ENCODE measurements at places on chromosomes 11 and 22.
A peak's percentile ranks its signal among the peaks of the same experiment; 100 is the strongest.

- DNase-seq: no peak
These were observed 71.1 kb downstream of the ARFGAP2 start for GRCh38 chr11:47105541-47105940.

- DNase-seq: no peak
These were observed 20.5 kb downstream of the FDX1 start for GRCh38 chr11:110450246-110450645.

DNA sequence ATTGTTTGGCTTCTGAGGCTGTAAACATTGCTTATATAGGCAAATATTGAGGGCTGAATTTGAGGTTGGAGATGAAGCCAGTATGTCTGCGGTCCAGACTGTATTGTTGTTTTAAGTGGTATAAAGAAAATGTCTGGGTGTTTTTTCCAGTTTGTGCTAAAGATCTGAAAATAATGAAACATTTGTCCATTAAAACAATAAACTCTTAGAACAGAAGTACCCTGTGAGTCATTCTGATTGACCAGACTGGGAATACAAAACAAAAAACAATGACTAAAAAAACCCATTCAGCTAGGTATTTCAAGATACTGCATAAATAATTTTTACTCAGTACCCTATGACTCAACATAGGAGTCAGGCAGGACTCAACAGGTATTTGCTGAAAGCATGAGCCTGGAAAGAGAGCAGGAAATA, 20.4 kb downstream of the ALKBH8 start:
- DNase-seq: no peak

GRCh38 chr11:72224564-72225410, at the start of gene INPPL1:
Gene INPPL1, plus strand, starts transcription at chr11:72224767. Its CDS starts 218 bp downstream, at chr11:72224985.
- DNase-seq: no peak

- no peak for DNase-seq
These were observed 123.4 kb upstream of the SYT13 start for GRCh38 chr11:45409587-45409986.

- DNase-seq: no peak
These were observed 15.7 kb downstream of the SNU13 start for GRCh38 chr22:41672780-41673509.

GRCh38 chr11:125258291-125259032, 93.9 kb downstream of the PKNOX2 start:
- no peak for DNase-seq

DNA sequence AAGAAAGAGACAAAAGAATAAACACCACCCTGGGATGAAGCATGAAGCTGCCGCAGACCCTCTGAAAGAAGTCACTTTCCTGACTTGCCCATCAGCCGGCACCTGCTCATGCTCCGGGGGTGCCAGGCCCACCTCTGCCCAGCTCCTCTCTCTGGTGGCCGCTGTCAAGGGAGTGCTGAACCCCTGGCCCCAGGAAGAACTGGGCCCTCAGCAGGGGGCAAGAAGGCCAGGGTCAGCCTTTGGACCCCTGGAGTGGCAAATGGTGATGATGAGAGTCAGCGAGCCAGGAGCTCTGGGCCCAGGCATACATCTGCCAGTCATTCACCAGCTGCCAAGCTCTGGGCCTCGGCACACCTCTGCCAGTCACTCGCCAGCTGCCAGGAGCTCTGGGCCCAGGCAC, 17.4 kb downstream of the TTLL8 start:
- DNase-seq: no peak

- DNase-seq: no peak
These were observed 512 bp upstream of the GRIA4 start for GRCh38 chr11:105609341-105609781.

DNA sequence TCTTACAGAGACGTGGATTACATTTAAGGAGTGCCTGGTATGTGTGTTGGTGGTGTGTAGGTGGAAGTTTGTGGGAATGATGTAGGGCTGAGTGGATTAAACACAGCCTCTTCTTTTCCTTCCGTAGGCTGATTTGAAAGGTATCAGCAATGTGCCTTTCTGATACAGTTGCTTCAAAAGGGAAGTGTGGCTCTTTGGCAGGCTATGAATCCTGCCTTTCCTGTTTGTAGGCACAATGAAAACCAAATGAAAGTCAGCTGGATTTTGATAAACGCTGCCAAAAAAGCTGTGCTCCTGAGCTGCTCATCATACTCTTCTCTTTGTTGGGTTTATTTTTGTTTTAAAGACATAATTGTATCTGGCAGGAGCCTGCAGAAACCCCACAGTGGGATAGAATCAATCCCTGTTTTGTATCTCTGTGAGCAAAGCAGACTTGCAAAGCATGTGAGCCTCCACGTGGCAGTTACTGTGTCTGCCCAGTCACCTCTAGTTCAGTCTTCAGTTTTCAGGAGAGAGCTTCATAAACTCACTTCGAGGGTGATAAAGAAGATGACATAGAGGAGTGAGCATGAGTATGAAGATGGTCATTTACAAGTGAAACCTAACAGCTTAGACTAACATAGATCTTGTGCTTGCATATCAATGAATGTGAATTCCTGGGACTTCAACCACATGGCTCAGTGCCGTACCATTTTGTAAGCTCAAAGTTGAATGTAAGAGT, 655.7 kb upstream of the KIRREL3 start:
- no peak for DNase-seq

GRCh38 chr11:3609416-3610265, 32.2 kb downstream of the ART5 start:
- peak; percentile 8 for DNase-seq

GRCh38 chr11:46127150-46127638, 5.9 kb upstream of the PHF21A start:
- DNase-seq: no peak

DNA sequence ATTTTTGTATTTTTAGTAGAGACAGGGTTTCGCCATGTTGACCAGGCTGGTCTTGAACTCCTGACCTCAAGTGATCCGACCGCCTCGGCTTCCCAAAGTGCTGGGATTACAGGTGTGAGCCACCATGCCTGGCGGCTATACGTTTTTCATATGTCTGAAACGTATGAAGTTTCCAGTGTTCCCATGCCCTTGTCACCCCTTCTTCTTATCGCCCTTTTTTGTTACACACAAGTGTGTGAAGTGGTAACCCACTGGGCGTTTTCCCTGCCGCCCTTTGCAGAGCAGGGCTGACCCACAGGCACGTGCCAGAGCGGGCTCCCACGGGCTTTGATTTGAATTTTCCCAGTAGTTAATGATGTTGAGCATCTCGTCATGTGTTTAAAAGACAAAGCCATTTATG, 17.0 kb downstream of the PIM3 start:
- DNase-seq: no peak

DNA sequence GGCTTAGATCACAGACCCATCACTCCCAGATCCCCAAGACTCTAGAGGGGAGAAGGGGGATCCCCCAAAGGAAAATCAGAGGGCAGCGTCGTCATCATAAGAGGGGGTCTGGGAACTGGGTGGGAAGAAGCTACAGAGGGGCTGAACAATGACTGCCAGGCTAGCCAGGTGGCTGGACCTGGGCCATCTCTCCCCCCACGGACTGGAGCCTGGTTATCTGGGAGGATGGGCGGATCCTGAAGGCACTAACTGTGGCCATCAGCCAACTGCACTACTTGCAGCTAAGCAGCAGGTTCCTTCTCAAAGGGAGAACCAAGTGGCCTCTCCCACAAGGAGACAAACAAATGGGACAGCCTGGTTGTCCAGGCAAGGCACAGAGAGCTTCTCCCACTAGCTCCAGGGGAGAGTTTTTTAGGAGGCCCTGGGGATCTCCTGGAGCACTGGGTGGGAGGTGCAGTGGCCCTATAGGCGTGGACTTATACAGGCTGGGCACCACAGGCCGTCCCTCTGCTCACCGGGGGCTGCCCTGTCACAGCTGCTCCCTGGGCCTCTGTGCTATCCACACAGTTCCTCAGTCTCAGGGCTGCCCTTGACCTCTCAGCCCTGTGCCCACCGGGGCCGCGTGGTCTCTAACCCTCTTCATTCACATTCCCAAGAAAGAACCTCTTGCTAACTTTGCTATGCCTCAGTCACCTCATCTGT, 15.4 kb downstream of the P2RY6 start:
- no peak for DNase-seq

DNA sequence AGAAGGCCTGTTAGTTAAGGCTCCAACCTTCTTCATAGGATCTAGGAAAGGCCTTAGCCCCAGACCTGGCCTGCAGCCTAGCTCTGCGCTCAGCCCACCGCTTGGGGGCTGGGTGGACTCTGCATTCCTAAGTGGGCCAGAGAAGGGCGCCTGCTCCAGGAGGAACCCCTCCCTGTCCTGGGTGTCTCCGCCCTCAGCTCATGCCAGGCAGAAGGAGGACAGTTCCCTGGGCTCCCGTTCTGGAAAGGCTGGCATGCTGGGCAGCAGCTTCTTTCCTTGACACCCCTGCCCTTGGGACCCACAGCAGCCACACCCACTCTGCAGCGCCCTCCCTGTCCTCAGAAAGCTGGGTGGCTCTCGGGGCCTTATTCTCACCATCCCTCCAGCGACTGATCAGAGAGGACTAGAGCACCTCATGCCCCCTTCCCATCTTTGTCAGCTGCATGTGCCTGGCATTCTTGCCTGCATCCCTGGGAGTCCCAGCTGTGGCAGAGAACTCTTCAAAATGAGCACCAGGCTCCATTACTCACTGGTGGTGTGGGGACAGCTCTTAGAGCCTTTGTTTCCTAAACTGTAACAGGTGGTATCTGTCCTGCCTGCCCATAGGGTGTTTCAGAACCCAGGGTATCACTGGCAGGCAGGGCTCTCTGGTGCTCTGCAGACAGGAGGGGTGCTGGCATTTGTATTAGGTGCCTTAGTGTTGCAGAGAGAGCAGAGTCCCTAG, 20.3 kb upstream of the MYRF start:
- no peak for DNase-seq

DNA sequence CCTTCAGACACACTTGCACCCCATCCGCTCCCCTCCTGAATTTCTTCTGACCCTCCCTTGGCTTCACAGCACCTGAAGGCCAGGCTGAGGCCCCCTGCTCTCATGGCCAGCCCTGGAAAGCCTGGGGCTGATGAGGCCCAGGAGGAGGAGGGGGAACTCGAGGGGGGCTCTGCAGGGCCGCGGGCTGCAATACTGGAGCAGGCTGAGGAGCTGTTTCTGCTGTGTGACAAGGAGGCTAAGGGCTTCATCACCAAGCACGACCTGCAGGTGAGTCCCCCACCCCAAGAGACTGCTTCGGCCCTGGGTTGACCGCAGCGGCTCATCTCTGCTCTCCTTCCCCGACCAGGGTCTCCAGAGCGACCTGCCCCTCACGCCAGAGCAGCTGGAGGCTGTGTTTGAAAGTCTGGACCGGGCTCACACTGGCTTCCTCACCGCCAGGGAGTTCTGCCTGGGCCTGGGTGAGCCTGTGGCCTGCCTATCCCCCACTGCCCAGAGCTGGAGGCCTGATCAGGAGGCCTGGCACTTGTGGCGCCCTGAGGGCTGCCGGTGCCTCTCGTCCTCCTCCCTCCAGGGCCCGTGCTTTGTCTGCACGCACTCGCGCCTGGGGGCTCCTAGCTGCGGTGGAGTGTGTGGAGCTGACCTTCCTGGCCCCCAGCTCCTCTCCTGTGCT, 922 bp downstream of the CRACR2B start:
- DNase-seq: no peak

- no peak for DNase-seq
These were observed 176.5 kb downstream of the CTTN start for GRCh38 chr11:70574725-70575347.

- DNase-seq: no peak
These were observed 1.6 kb upstream of the IRF7 start for GRCh38 chr11:617199-617911.

DNA sequence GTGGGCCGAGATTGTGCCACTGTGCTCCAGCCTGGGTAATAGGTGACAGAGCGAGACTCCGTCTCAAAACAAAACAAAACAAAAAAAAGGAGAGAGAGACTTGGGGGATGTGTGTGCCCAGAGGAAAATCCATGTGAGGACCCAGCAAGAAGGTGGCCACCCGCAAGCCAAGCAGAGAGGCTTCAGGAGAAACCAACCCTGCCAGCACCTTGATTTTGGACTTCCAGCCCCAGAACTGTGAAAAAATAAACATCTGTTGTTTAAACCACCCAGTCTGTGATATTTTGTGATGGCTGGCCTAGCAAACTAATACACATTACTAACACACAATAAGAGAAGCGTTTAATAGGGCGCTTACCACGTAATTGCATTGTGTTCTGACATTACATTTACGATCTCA, 21.2 kb downstream of the TXN2 start:
- no peak for DNase-seq

- DNase-seq: no peak
These were observed 9.7 kb upstream of the AHNAK start for GRCh38 chr11:62556108-62556874.

GRCh38 chr22:33864723-33865130, 55.5 kb downstream of the LARGE1 start:
- DNase-seq: no peak

GRCh38 chr22:22521631-22522030, 1.6 kb upstream of the ZNF280A start:
- DNase-seq: no peak

- no peak for DNase-seq
These were observed 168.2 kb downstream of the COMMD9 start for GRCh38 chr11:36121054-36121453.

GRCh38 chr11:23727387-23727786, 769.5 kb upstream of the LUZP2 start:
- DNase-seq: no peak

- DNase-seq: no peak
These were observed 14.2 kb downstream of the TRMU start for GRCh38 chr22:46349681-46350080.

DNA sequence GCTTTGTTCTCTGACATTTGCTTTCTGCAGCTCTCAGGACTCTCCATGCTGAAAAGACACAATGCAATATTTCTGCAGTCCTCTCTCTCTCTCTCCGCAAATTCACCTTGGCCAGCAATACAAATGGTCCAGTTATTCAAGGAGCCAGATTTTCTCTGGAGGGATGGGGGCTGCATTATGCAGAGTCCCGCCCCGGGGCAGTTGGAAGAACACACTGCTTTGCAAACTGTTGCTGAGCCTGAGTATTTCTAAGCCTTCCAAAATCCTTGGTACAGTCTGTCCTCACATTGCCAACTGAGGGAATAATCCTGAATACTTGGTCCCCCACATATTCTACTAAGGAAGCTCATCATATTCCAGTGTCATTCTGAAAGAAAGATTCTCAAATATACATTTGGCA, 94.3 kb upstream of the ZC3H12C start:
- no peak for DNase-seq

- no peak for DNase-seq
These were observed 19.9 kb downstream of the SC5D start for GRCh38 chr11:121312483-121312882.

- no peak for DNase-seq
These were observed 134.8 kb downstream of the TRPC6 start for GRCh38 chr11:101448881-101449442.

DNA sequence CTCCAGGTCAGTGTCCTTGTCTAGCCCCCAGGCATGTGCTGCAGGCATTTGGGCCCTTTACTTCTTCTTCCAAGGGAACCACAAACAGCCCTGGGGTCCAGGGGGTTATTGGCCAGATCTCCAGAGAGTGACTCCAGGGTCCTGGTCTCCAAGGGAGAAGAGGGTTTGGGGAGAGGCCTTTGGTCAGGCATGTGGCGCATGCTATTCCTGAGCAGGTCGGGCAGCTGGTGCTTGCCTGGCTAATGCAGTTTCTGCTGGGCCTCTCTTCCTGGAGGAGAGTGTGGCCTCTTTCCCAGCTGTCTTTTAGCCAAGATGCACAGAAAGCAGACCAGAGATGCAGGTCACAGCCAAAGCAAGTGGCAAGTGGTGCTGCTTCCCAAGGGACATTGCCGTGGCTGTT, 3.8 kb upstream of the RFPL2 start:
- DNase-seq: no peak

- no peak for DNase-seq
These were observed 650.7 kb downstream of the FAM181B start for GRCh38 chr11:82082976-82083375.
